ENCODE measurements at places on chromosomes 11 and 22.

DNA sequence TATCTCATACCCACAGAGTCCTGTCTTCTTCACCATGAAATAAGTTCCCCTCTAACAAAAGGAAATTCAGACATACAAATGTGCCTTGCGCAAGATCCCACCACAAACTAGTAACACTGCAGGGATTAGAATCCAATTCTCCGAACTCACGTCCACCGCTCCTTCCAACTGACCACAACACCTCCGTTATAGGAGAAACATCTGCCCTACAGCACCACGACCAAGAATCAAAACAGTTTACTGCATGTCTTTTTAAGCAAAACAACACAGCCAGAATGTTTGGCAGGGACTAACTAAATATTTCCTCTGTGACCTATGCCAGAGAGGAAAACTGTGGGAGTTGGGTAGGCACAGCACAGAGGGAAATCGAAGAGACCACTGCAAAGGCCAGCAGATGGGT lies 72.7 kb upstream of the AKIP1 start:
- no peak for DNase-seq

GRCh38 chr11:131499199-131499598 lies 128.8 kb downstream of the NTM start:
- no peak for DNase-seq

DNA sequence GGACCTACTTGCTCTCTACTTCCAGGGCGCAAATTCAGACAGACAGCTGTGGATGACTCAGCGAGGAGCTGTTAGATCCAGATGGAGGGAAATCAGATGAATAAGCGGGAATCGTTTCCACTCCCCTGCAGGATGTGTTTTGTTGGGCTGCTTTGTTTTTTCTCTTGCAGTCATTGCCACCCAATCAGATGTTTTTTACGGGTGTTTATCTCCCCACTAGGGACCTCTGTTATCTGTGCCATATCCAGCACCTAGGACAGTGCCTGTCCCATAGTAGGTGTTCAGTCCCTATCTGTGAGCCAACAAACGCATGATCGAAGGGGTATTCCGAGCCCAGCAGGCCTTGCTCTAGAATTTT lies 51.1 kb upstream of the PARVG start:
- no peak for DNase-seq

DNA sequence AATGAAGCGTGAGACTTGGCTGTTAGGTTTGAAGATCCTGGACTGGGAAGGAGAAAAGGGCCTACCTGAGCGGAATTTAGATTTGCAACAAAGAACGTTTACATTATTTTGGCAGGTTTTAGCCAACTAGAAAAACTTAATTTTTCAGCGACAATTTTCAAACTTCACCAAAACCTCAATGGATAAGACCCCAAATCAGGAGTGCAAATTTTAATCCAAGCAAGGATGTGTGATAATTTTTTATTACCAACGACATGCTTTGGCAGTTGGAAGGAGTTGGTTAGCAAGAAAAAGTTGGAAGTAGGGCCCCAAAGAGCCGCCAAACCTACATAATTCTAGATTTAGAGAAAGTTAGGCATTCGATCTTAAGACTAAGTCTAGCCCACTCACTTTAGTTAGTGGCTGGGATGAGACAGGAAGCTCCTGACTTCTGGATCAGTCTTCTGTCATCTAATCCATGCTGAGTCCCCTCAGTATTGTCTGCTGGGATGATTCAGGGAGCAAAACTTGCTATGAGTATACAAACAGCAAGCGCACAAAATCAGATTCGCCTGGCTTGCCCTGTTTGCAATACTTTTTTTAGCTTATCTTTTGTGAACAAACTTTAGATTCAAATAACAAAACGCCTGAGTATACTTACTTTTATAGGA lies 787 bp upstream of the RDX start:
- DNase-seq, result no peak

DNA sequence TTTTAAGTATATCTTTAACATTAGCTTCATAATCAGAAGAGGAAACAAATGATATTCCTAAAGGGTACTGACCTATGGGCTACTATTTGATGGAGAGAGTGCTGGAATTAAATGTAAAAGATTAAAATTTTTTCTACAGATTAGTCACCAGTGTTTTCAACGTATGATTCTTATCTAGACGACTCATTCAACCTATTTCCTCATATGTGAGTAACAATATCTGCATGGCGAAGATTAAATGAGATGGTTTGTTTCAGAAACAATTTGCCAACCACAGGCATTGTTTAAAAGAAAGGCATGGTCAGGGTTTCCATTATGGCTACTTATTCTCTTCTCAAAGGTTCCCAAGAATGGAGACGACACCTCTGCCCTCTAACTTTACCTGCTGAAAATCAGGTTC lies 20.4 kb downstream of the OR56B4 start:
- no peak for DNase-seq

DNA sequence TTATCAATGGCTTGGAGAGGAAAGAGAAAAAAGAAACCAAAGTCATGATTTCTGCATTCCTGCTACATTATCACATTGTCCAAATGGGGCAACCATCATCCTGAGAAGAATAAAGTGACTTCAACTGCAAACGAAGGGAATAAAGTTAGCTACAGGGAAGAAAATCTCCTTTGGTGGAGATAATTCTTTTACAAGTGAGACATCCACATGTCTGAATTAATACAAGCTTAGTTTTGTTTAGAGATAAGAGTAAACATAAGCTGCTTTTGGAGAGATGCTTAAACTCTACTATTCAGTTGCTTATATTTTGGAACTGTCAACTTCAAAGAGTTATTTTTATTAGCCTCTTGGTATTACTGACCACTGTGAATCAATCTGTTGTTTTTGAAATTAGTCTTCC lies at the start of gene OR52L1:
OR52L1 (minus strand) TSS at position 101 of the 400 bp plus-strand sequence; CDS start at position 46, 55 bp downstream.
- no peak for DNase-seq
